ENCODE measurements at places on chromosomes 3 and 15. TPM values are rescaled to one million over a fixed set of nuclear protein-coding genes. Genes with fewer than 3 reads are reported as not detected.

GRCh38 chr3:170723241-170723640 is 137.4 kb upstream of the SLC7A14 start:
- no peaks in the 10 kb centered on the region for H3K36me3 ChIP-seq
- H3K4me1 ChIP-seq, result no peaks in the 10 kb centered on the region
- no peak overlapping the region for H3K27ac ChIP-seq
- no peak overlapping the region for H3K4me3 ChIP-seq

- H3K36me3 ChIP-seq, result peaks cover 1% of the 10 kb centered on the region
- H3K27ac ChIP-seq, result no peak overlapping the region
- no peak overlapping the region for H3K4me3 ChIP-seq
- peaks cover 4% of the 10 kb centered on the region for H3K4me1 ChIP-seq
- peaks cover 3% of the 10 kb centered on the region for H3K27me3 ChIP-seq
Measured at GRCh38 chr3:69409011-69409410, 23.1 kb upstream of the FRMD4B start.

DNA sequence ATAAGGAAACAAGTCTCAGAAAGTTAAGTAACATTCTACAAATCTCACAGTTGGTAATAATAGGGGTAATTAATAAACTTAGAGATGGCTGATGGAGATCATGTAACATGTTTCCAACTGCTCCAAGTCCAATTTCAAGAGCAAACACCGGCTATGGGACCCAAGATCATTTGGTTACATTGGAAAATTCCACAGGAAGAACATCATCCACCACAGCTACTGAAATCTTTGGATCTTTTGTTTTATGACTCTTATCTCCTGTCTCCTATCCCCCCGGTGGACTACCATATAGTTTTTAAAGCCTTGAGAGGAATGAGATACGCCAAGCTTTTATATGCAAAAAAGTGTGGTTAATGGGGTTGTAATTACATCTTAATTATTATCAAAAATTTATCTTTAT is 216.1 kb downstream of the WNT5A start:
- no peak for DNase-seq
- H3K36me3 ChIP-seq, result no peaks in the 10 kb centered on the region
- H3K27ac ChIP-seq, result no peak overlapping the region
- H3K4me1 ChIP-seq, result no peaks in the 10 kb centered on the region
- H3K4me3 ChIP-seq, result no peak overlapping the region
- no peaks in the 10 kb centered on the region for H3K27me3 ChIP-seq

- peak overlapping the region; percentile 98 for H3K27ac ChIP-seq
- peaks cover 66% of the 10 kb centered on the region for H3K4me1 ChIP-seq
- DNase-seq, result peak; percentile 88
- H3K27me3 ChIP-seq, result no peaks in the 10 kb centered on the region
- H3K36me3 ChIP-seq, result peaks cover 53% of the 10 kb centered on the region
Measured at GRCh38 chr3:69197922-69198530, 75.6 kb upstream of the LMOD3 start.

GRCh38 chr3:64148955-64149653 is 76.2 kb downstream of the PRICKLE2 start:
- peaks cover 2% of the 10 kb centered on the region for H3K27me3 ChIP-seq
- H3K4me3 ChIP-seq, result no peak overlapping the region
- no peak for DNase-seq
- H3K4me1 ChIP-seq, result no peaks in the 10 kb centered on the region

DNA sequence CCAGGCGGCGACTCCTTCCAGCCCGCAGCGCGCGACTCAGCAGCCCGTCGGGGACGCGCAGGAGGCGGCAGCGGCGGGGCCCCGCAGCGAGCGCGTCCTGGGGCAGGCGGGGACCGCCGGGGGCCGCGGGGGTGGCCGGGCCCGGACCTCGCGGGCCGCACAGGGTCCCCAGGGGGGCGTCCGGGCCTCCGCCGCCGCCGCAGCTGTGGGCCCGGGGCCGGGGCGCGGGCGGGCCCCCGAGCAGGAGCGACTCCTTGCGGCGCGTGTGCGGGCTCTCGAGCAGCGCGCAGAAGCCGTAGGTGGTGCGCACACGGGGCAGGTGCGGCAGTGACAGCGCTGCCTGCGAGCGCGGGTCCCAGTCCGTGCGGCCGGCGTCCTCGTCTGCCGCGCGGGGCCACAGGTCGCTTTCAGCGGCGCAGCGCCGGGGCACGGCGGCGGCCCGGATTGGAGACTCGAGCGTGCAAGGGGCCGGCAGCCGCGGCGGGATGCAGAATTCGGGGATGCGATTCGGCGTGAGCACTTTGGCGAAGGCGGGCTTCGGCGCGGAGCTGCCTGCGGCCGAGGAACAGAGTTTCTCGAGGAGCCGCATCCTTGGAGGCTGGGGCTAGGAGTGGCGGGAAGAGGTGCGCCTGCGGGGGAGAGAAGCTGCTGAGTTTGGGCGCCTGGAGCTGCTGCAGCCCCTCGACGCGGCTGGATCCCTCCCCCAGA is 535 bp downstream of the C2CD4B start:
- DNase-seq, result peak; percentile 22
- H3K4me3 ChIP-seq, result peak overlapping the region; percentile 72
- H3K36me3 ChIP-seq, result no peaks in the 10 kb centered on the region

- no peaks in the 10 kb centered on the region for H3K4me1 ChIP-seq
- H3K27ac ChIP-seq, result no peak overlapping the region
- no peaks in the 10 kb centered on the region for H3K36me3 ChIP-seq
- no peak overlapping the region for H3K4me3 ChIP-seq
- DNase-seq, result no peak
- H3K27me3 ChIP-seq, result peaks cover 22% of the 10 kb centered on the region
Measured at GRCh38 chr15:92499731-92500530, 106.2 kb downstream of the ST8SIA2 start.

DNA sequence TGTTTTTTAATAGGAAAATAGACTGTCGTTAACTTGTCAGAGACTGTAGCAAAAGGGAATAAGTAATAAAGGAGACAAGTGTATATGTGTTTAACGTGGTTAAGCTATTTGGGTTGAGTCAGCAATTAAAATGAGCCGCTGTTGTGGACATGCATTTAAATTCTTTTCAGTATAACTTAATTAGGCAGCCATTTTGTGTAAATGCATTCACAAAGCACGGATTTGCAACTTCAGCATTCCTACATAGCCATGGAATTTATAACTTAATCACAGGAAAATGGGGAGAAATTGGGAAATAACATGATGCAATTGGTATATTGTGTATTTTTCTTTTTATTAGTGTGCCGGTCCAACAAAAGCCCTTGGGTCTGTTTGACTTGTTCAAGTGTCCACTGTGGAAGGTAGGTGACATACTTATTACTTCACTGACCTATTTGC is 27.9 kb downstream of the USP3 start:
- no peaks in the 10 kb centered on the region for H3K27me3 ChIP-seq
- no peak for DNase-seq
- no peak overlapping the region for H3K27ac ChIP-seq
- H3K36me3 ChIP-seq, result peaks cover 3% of the 10 kb centered on the region

SNX4 gene
- 36.8 TPM for total RNA-seq

GRCh38 chr15:101844916-101845315 is 32.9 kb downstream of the OR4F15 start:
- peaks cover 23% of the 10 kb centered on the region for H3K27me3 ChIP-seq
- no peak for DNase-seq
- H3K36me3 ChIP-seq, result no peaks in the 10 kb centered on the region
- no peak overlapping the region for H3K27ac ChIP-seq
- H3K4me1 ChIP-seq, result no peaks in the 10 kb centered on the region

GHSR gene
- not detected for total RNA-seq

- no peaks in the 10 kb centered on the region for H3K36me3 ChIP-seq
- H3K4me3 ChIP-seq, result no peak overlapping the region
- DNase-seq, result no peak
- H3K4me1 ChIP-seq, result no peaks in the 10 kb centered on the region
Measured at GRCh38 chr3:24167429-24167828, 222.3 kb downstream of the NR1D2 start.

GNAT1 gene
- not detected for total RNA-seq

GRCh38 chr3:88618021-88618645 is 468.4 kb downstream of the C3orf38 start:
- no peaks in the 10 kb centered on the region for H3K36me3 ChIP-seq
- H3K4me1 ChIP-seq, result no peaks in the 10 kb centered on the region
- no peak overlapping the region for H3K27ac ChIP-seq

DNA sequence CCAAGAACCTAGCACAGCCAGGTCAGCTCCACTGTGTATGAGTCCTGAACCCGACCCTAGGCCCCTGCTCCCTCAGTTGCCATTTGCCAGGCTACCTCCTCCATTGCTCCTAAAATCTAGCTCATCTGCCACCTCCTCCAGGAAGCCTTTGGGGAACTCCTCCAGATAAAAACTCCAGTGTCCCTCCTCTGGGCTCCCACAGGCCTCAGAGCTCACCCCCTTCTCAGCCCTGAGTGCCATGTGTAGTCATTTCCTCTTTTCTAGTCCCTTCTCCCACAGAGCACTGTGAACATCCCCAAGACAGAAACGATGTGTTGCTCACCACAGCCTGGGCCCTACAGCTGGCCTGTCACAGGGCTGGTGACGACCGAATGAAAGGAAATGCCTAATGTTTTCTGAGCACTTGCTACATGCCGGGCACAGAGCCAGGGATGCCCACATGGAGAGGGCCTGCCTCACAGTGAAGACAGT is 61.0 kb downstream of the IQSEC1 start:
- H3K4me1 ChIP-seq, result peaks cover 80% of the 10 kb centered on the region
- H3K36me3 ChIP-seq, result peaks cover 15% of the 10 kb centered on the region
- H3K27me3 ChIP-seq, result no peaks in the 10 kb centered on the region
- H3K4me3 ChIP-seq, result peak overlapping the region; percentile 70

- H3K4me3 ChIP-seq, result no peak overlapping the region
- peak overlapping the region; percentile 59 for H3K27ac ChIP-seq
- DNase-seq, result no peak
- peaks cover 81% of the 10 kb centered on the region for H3K4me1 ChIP-seq
- peaks cover 27% of the 10 kb centered on the region for H3K27me3 ChIP-seq
Measured at GRCh38 chr15:70490148-70490837, 273.1 kb downstream of the UACA start.

AP3B2 gene
- total RNA-seq, result not detected

GRCh38 chr3:152539191-152539764 is 270.5 kb downstream of the MBNL1 start:
- no peak for DNase-seq
- peaks cover 35% of the 10 kb centered on the region for H3K27me3 ChIP-seq
- no peak overlapping the region for H3K4me3 ChIP-seq
- H3K27ac ChIP-seq, result no peak overlapping the region
- no peaks in the 10 kb centered on the region for H3K4me1 ChIP-seq

LRRC31 gene
- total RNA-seq, result not detected

DNA sequence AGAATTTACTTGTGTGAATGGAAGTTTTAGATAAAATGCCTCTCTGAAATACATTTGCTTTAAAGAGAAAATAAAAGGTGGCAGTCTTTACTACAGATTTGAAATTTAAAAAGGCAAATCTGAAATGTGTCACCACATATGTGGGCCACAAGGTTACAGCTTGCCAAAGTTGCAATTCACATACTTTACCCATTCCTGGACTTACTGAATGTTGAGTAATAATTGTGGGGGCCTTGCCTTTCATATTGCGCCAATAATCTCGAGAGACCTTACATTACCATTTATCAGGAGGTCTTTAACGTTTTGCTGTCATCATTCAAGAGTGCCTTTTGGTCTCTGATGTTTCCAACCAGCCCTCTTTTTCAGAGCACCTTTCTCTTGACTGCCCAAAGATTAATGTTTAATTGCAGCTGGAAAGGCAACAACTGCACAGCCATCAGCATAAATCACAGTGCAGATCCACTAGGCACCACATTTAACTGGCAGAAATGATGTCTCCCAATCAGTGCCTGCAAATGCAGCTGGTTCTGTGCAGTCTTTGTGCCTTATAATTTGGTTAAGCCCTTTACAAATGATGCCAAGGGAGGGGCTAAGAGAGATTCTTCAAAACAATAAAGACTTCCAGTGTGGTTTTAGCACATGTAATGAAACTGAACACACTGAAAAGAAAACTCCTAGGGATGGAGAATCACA is 206.8 kb downstream of the MAGI1 start:
- no peak for DNase-seq
- no peak overlapping the region for H3K27ac ChIP-seq
- no peaks in the 10 kb centered on the region for H3K36me3 ChIP-seq
- H3K4me1 ChIP-seq, result no peaks in the 10 kb centered on the region
- no peaks in the 10 kb centered on the region for H3K27me3 ChIP-seq

U2SURP gene
- total RNA-seq, result 182 TPM

- H3K4me1 ChIP-seq, result peaks cover 5% of the 10 kb centered on the region
- DNase-seq, result no peak
- H3K27me3 ChIP-seq, result no peaks in the 10 kb centered on the region
- H3K27ac ChIP-seq, result no peak overlapping the region
- H3K4me3 ChIP-seq, result no peak overlapping the region
Measured at GRCh38 chr15:58495891-58496408, 64.2 kb downstream of the LIPC start.

- no peaks in the 10 kb centered on the region for H3K36me3 ChIP-seq
- H3K4me1 ChIP-seq, result no peaks in the 10 kb centered on the region
- no peaks in the 10 kb centered on the region for H3K27me3 ChIP-seq
- no peak overlapping the region for H3K27ac ChIP-seq
- H3K4me3 ChIP-seq, result no peak overlapping the region
Measured at GRCh38 chr15:83404121-83404520, 43.0 kb upstream of the SH3GL3 start.

CSPG4 gene
- not detected for total RNA-seq

DNA sequence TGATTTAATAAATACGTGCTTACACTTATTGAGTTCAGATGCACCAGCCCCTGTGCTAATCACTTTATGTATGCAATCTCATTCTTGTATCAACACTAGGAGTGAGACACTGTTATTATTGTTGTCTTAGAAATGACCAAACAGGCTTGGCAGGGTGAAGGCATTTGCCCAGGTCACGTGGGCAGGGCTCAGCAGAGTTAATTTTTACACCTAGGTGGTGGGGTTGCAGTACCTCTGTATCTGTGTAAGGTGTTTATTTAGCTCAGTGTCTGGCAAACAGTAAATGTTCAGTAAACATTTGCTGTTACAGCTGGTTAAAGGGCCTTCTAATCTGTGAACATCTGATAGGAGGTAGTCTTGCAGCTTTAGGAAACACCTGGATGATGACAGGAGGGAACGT is 200.0 kb downstream of the CACNA2D3 start:
- no peaks in the 10 kb centered on the region for H3K36me3 ChIP-seq
- no peaks in the 10 kb centered on the region for H3K4me1 ChIP-seq
- H3K27me3 ChIP-seq, result no peaks in the 10 kb centered on the region
- H3K4me3 ChIP-seq, result no peak overlapping the region
- DNase-seq, result no peak

ADAMTS7 gene
- total RNA-seq, result 0.10 TPM

- DNase-seq, result no peak
- H3K27ac ChIP-seq, result no peak overlapping the region
- peaks cover 8% of the 10 kb centered on the region for H3K27me3 ChIP-seq
- no peak overlapping the region for H3K4me3 ChIP-seq
- no peaks in the 10 kb centered on the region for H3K36me3 ChIP-seq
Measured at GRCh38 chr15:83947156-83947555, 288.4 kb upstream of the GOLGA6L4 start.

- no peak overlapping the region for H3K27ac ChIP-seq
- H3K4me1 ChIP-seq, result no peaks in the 10 kb centered on the region
- H3K4me3 ChIP-seq, result no peak overlapping the region
Measured at GRCh38 chr3:195297446-195297845, 26.5 kb upstream of the XXYLT1 start.

- no peaks in the 10 kb centered on the region for H3K36me3 ChIP-seq
- peaks cover 33% of the 10 kb centered on the region for H3K4me1 ChIP-seq
- H3K4me3 ChIP-seq, result no peak overlapping the region
- no peak overlapping the region for H3K27ac ChIP-seq
- peaks cover 4% of the 10 kb centered on the region for H3K27me3 ChIP-seq
Measured at GRCh38 chr3:187936676-187937075, 191.4 kb upstream of the BCL6 start.
